ENCODE measurements at places on chromosomes 5 and 9.

- DNase-seq: no peak
These were observed 46.3 kb upstream of the FOXE1 start for GRCh38 chr9:97806721-97807120.

GRCh38 chr5:88872971-88873370 lies 10.0 kb downstream of the MEF2C start:
- DNase-seq: no peak

GRCh38 chr9:33099754-33100153 lies 23.3 kb upstream of the SMU1 start:
- no peak for DNase-seq

DNA sequence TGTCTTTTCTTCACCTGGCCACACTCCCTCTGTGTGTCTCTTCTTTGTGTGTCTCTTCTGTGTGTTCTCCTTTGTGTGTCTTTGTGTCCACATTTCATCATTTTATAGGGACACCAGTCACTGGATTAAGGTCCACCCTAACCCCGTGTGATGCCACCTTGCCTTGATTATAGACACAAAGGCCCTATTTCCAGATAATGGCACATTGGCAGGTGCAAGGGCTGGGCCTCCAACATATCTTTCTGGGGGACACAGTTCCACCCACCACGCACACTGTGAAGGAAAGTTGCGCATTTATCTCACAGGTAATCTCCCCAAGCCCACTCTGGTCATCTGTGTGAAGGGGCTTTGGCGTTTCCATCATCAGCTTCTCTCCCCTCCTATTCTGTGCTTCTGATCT lies 334.6 kb upstream of the IRX1 start:
- DNase-seq: no peak

All from anterior cingulate cortex (tissue), 58 donors.